Glutamatergic neuron (in vitro differentiated cells): ENCODE measurements at places on chromosomes 7 and 10. TPM values are rescaled to one million over a fixed set of nuclear protein-coding genes. Genes with fewer than 3 reads are reported as not detected.

ZNF775 gene
- 20.5 TPM for total RNA-seq

NKX6-2 gene
- total RNA-seq, result 6.2 TPM

MYO1G gene
- 0.54 TPM for total RNA-seq

GRCh38 chr10:133133471-133134231, 26.4 kb upstream of the KNDC1 start:
- peak; percentile 22 for DNase-seq
- H3K27me3 ChIP-seq, result peaks cover 17% of the 10 kb centered on the region
- H3K36me3 ChIP-seq, result no peaks in the 10 kb centered on the region

GRCh38 chr10:84551437-84552120, 223.2 kb downstream of the CCSER2 start:
- peaks cover 13% of the 10 kb centered on the region for H3K4me1 ChIP-seq
- H3K27me3 ChIP-seq, result no peaks in the 10 kb centered on the region
- no peaks in the 10 kb centered on the region for H3K36me3 ChIP-seq
- DNase-seq, result no peak
- H3K4me3 ChIP-seq, result no peak overlapping the region
- H3K27ac ChIP-seq, result no peak overlapping the region
